Umbilical cord (tissue), 2 donors: ENCODE measurements at places on chromosomes 6 and 20.

DNA sequence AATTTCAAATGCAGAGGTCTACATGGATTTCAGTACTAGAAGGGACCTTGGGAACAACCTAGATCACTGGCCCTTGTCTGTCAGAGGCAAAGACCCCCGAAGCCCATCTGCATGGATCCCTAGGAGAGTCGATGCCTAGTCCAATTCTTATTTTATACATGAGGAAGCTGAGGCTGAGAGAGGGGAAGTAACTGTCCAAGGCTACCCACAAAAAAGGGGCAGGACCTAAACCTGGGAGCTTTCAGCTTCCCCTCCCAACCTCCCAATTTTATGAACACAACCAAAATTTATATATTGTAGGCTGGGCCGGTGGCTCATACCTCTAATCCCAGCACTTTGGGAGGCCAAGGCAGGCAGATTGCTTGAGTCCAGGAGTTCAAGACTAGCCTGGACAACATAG, 73.2 kb downstream of the TRERF1 start:
- no peak for DNase-seq

- no peak for DNase-seq
Observed at GRCh38 chr6:162852840-162853577, 125.2 kb downstream of the PACRG start.

- DNase-seq: no peak
Observed at GRCh38 chr20:19428324-19428723, 215.9 kb downstream of the SLC24A3 start.

DNA sequence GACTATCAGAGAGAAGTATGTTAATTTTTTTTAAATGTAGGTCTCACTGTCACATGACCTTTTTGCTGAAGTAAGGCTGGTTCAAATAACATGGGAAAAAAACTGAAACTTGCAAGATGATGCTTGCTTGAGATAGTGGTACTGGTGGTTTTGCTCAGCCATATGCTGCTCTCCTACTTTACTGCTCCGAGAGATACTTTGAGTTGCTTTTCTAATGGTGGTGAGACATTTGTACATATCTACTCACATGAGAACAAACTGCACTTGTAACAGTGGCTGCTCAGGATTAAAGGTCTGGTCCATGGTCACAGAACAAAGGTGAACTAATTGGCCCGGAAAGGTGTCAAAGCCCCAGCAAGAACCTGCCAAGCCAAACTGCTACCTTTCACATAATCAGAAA, 106.2 kb upstream of the BEND3 start:
- DNase-seq: no peak

GRCh38 chr6:2433711-2434110, 188.3 kb upstream of the GMDS start:
- no peak for DNase-seq

DNA sequence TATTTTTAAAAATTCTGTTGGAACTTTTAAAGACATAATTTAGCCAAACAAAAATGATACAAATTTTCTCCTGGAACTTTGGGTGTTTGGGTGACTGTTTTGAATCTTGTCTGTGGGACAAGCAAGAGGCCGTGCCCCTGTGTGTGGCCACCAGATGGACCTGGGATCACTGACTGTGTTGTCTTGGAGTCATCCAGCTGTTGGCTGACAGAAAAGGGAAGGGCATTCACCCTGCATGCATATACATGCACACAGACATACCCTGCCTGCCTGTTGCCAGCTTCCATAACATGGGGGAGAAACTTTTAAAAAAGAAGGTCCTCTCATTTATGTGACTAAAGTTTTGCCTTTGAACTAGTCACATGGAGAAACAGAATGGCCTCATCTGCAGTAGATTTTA, 72.7 kb downstream of the BLOC1S5 start:
- DNase-seq: no peak

- no peak for DNase-seq
Observed at GRCh38 chr6:45021676-45022075, 306.5 kb upstream of the RUNX2 start.

GRCh38 chr20:8254911-8255582, 123.0 kb downstream of the PLCB1 start:
- DNase-seq: no peak

GRCh38 chr6:155274533-155274932, 10.7 kb downstream of the CLDN20 start:
- DNase-seq: no peak

DNA sequence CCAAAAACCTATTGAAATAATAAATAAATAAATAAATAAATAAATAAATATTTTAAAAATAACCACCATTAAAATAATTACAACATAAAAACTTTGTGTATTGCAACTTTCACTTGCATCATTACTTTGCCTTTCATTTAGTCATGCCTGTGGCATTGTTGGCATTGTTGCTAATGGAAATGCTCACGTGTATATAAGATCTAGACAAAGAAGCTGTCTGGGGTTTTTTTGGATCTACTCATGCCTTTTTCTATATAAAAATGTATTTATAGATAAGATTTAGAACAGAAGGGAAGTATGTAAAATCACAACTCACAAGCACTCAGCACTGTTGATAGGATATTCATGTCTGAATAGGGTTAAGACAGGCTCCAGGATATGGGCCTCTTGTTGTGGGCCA, 27.9 kb downstream of the GFRA4 start:
- no peak for DNase-seq

GRCh38 chr6:9408402-9409117, 973.2 kb upstream of the SLC35B3 start:
- DNase-seq: no peak

DNA sequence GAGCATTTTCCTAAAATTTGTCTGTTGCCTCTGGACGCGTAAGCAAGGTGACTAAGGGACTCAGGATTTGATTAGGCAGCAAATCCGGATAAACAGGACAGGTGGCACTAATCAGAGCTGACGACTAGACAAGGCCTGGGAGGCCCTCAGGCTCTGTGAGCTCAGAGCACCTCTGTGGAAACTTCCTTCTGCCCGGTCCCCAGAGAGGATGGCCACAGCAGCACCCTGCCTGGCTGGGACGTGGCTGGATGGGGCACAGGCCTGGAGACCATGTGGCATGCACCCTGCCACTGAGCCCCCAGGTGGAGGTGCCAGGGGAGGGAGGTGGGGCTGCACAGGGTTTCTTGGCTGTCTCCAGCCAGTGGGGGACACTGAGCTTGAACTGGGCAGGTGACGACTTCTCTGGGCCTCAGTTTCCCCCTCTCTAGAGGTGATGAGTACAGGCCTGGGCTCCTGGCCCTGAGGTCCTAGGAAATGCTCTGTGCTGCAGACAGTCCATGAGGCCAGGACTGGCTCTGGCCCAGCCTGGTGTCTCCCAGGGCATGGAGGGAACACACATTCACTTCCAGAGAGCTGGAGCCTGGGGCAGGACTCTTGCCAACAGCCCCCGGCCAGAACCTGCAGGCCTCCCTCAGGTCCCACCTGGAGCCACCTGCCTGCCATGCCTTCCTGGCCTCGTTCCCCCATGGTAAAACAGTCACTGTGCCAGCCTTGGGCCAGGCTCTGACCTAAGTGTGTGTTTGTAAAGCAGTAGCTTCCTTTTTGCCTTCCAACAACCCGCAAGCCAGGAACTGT, 39.6 kb upstream of the STX16 start:
- DNase-seq: peak; percentile 55

DNA sequence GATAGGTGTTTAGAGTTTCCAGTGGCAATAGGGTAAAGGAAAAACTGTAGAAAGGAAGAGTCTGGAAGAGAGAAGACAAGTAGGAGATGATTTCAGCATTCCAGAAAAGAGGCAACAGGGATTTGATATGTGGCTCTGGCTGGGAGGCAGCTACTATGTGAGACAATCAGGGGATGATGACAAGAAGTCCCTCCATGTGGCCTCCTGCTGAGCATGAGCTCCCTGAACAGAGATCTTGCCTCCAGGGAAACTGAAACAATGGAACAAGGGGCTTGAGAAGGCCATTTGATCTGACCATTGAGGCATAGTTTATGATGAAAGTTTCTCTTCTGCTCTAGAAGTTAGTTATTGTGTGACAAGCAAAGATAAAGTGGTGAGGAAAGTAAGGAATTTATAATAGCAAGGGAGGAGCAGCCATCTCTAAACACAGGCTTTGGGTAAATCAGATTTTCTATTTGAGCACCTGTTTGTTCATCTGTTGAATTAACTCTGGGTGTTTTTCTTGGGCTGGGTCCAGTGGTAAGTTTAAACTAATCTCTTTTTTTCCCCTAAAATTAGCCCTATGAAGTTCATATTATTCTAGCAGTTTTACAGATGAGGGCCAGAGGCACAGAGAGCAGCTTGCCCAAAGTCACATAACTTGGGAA, 3.0 kb upstream of the GPX5 start:
- no peak for DNase-seq

GRCh38 chr20:17938871-17939619, 29.5 kb downstream of the SNX5 start:
- DNase-seq: peak; percentile 68

- DNase-seq: no peak
Observed at GRCh38 chr20:53020834-53021233, 48.7 kb downstream of the TSHZ2 start.

GRCh38 chr20:50646483-50646996, 44.8 kb downstream of the RIPOR3 start:
- DNase-seq: no peak

GRCh38 chr20:57693670-57694329, 16.0 kb downstream of the PMEPA1 start:
- DNase-seq: no peak

DNA sequence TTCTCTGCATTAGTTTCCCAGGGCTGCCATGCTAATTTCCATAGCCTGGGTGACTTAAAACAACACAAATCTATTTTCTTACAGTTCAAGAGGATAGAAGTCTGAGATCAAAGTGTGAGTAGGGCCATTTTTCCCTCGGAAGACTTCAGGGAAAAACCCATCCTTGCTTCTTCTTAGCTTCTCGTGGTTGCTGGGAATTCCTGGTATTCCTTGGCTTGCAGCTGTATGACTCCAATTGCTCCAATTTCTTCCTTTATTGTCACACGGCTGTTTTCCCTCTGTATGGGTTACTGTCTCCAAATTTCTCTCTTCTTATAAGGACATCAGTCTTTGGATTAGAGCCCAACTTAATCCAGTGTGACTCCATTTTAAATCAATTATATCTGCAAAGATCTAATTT, 128.4 kb upstream of the JAG1 start:
- no peak for DNase-seq

DNA sequence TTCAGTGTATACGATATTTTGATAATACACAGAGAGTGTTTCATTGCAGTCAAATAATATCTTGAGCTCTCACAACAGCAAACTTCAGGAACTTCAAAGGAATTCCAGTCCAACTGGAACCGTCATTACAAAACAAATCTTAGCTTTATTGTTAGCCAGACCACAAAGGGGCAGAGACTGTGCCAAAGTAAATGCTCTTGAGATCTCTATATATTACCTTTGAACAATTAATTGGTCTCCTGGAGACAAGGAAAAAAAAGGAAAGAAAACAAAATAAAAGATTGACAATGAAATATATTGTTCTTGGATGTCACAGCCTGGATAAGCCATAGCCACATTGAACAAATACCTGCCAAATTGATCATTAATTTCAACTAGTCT, 70.0 kb downstream of the FOXC1 start:
- DNase-seq: no peak

- no peak for DNase-seq
Observed at GRCh38 chr6:156598071-156598854, 178.9 kb upstream of the ARID1B start.

- peak; percentile 49 for DNase-seq
Observed at GRCh38 chr6:92684386-92684785, 735.0 kb downstream of the EPHA7 start.

DNA sequence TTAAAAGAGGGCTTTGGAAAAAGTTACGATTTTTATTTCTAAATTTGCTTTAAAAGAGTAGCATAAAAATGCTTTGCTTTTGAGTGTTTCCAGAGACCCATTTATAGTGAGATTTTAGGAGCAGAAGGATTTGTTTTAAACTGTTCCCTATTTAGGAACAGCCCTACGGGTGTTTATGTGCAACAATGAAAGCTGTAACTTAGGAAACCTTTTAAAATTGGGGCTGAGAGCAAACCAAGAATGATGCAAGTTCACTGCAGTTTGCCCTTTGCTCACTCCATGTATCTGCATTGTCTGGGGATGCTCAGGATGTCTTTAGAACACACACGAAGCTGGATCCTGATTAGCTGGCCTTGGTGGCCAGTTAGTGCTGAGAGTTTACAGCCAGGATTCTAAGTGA, 40.9 kb downstream of the GHRH start:
- DNase-seq: peak; percentile 74

DNA sequence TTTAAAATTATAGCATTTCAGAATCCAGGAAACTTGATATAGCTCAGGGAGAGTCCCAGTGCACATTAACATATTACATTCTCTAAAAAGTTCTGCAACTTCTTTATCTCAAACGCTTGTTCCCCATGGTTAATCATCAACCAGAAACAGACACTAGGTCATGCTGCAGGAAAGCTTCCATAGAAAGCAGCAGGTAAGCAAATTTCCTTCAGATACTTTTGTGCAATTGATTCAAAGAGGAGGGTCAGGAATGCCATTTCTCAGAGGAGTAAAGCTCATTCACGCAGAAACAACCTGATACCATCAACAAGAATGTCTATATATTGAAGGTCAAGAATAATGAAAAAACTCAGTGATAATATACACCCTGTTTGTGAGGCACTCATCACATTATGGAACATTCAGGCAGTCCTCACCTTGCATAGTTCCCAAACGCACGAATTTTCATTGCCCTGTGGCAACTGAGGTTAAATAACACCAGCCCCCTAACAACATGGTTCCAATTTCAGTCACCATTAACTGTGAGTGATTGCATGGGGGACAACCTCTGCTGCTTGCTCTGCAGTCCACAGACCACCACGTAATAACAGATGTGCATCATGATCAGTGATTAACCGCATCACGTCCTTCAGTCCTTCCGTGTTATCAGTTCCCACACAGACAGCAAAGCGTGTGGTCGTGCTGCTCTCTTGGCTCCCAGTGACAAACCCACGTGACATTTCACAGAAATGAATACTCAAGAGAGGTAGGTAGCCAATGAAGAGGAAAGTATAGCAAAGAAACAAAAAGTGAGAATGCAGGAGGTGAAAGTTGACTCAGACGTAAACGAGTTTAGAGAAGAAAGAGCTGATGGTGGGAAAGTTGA, 95.7 kb downstream of the LY86 start:
- DNase-seq: no peak

- no peak for DNase-seq
Observed at GRCh38 chr20:23205211-23205610, 119.1 kb upstream of the CD93 start.

DNA sequence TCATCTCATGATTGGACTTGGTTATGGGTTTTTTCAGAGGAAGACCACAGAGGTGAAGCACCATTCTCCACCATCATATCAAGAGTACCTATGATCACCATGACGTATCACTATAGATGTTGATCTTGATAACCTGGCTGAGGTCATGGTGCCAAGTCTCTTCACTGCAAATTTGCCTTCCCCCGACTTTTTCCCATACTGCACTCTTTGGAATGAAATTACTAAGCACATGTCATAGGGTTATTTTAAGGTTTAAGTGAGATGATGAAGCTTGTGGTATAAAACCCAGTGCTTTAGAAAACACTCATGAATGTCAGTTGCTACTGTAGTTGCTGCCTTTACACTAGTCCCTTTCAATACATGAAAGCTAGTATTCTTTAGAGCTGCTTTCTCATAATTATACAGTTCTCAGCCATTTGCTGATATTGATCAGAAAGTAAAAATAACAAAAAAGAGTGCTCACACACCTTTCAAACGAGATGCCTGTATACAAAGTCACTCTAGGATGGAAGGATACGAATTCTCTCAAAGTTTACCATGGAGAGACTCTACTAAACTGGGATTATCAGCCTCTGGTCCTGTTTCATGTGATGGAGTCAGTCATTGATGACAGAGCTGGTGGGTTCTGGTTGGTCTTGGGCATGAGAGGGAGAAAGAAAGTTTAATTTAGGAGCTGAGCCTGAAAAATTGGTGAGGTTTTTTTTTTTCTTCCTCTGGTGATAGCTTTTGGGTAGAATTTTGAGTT, 228.1 kb downstream of the PRL start:
- no peak for DNase-seq

- no peak for DNase-seq
Observed at GRCh38 chr6:144093658-144094057, 1.7 kb downstream of the SF3B5 start.
